ENCODE measurements at places on chromosomes 5 and 9. TPM values are rescaled to one million over a fixed set of nuclear protein-coding genes. Genes with fewer than 3 reads are reported as not detected.

The PCDHB14 gene
- total RNA-seq, result 8.6 TPM

The ANXA2R gene
- total RNA-seq, result 4.3 TPM

The DNM1 gene
- 71.9 TPM for total RNA-seq

The COL23A1 gene
- 7.5 TPM for total RNA-seq

The AGXT2 gene
- total RNA-seq, result 25.9 TPM

The WDR38 gene
- not detected for total RNA-seq
